Hypothalamus (tissue), 51 donors: ENCODE measurements at places on chromosomes 3 and 15.

DNA sequence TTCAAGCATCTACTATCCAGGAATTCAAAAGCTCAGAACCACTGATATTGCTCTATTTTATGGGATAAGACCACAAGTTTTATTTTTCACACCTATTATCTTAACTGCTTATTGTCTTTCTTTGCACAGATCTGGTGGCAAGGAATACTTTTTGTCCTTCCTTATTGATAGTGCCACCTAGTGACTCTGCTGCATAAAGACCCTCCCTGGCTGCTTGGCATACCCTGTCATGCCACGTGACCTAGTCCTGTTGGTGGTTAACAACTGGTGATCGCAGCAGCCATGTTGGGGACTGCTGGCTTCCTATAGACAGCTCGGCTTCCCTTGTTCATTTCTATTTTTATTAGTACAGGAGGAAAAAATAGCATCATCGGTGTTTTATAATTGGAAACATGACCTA lies 236.3 kb downstream of the MEX3B start:
- no peak for DNase-seq

DNA sequence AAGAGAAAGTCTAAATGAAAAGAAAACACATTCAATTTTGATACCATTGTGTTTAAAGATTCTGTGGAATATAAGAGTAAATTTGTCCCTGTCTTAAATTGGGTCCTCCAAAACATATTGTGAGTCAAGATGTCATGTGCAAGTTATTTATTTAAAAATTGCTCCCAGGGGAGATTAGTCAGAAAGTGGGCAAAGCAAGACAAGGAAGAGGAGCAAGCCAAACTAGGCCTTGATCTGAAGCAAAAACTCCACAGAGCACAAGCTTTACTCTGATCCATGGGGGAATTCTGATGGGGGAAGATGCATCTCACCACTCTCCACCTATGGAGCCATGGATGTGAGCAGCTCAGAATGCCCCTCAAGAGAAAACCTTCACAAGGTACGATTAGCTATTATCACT lies 342.8 kb upstream of the IL12A start:
- no peak for DNase-seq

DNA sequence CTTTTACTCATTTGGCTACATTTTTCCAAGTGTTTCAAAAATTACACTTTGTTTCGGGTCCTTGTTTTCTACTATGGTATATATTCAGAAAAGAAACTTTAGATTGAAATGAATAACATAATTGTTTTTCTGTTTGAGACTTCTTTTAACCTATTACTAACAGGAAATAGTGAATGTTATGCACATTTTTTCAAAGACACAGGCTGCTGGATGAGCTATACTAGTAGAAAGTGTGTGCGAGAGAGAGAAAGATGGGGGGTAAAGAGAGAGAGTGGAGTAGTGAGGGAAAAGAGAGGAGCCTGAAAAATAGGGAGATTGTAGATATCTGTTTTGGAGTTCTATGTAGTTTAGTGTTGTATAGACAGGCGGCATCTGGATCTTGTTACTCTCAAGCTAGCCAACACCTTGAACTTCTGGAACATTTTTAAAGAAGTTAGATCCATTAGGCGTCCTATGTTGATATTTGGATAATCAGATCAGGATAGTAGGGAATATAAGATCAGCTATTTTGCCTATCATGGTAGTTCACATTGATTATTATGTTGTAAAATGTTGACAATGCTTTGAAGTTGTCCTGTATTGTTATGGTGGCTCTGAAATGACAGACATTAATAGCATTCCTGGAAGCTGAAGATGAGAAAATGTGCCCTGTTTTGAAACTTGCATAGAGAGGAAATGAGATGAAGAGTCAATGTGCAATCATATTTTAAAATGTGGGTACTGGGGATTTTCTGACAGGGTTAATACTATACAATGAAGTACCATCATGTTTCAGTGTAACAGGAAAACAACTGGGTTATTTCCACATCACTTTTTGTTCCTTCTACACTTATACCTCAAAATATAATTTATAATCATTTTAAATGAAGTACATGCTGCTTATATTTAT lies 2.6 kb downstream of the RBMS3 start:
- no peak for DNase-seq

DNA sequence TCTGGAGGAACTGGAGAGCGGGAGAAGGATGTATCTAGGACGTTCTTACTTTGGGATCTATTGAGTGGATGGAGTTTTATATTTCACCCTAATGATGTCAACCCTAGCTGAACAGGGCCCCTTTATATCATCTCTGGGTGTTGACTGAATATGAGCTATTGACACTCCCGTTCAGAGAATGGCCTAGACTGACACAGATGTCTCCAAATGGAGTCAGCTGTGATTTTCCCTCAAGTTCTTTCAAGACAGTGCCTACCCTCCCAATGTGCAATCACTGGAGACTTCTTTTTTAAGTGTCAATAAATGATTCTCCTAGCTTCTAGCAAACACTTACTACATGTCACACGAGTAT lies 63.8 kb downstream of the FRMD4B start:
- DNase-seq, result peak; percentile 38

GRCh38 chr3:28716939-28717338 lies 368.3 kb upstream of the AZI2 start:
- no peak for DNase-seq

- DNase-seq, result no peak
These were observed 3.2 kb downstream of the NEIL1 start for GRCh38 chr15:75349851-75350588.

DNA sequence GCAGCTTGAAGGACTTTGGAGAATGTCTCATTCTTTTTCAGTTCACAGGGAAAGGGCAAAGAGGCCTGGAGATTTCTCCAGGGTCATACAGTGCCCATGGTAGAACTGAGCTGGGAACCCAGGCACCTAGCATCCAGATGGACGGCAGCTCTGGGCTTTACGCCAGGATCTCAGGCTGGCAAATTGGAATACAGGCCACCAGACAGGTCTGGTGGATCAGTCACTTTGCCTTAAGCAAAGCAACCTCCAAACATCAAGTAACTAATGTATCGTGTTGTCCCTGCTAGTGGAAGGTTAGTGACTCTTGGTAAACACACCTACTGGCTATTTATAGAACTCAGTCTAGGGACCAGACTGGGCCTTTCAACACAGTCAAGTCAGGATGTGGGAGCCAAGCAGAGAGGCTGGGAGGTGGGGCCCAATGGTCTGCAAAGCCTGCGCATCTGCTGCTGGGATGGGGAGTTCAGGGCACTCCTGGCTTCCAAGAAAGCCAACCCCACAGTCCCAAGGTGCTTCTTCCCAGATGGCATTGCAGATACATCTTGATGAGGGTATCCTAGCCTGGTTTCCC lies 30.2 kb downstream of the RPLP1 start:
- no peak for DNase-seq

- DNase-seq, result no peak
These were observed 789.8 kb downstream of the NAALADL2 start for GRCh38 chr3:175648899-175649298.

GRCh38 chr3:77204788-77205187 lies 164.9 kb downstream of the ROBO2 start:
- DNase-seq, result no peak

GRCh38 chr15:70361106-70361505 lies 263.4 kb upstream of the TLE3 start:
- DNase-seq, result no peak
